ENCODE measurements at places on chromosomes 5 and 9.

DNA sequence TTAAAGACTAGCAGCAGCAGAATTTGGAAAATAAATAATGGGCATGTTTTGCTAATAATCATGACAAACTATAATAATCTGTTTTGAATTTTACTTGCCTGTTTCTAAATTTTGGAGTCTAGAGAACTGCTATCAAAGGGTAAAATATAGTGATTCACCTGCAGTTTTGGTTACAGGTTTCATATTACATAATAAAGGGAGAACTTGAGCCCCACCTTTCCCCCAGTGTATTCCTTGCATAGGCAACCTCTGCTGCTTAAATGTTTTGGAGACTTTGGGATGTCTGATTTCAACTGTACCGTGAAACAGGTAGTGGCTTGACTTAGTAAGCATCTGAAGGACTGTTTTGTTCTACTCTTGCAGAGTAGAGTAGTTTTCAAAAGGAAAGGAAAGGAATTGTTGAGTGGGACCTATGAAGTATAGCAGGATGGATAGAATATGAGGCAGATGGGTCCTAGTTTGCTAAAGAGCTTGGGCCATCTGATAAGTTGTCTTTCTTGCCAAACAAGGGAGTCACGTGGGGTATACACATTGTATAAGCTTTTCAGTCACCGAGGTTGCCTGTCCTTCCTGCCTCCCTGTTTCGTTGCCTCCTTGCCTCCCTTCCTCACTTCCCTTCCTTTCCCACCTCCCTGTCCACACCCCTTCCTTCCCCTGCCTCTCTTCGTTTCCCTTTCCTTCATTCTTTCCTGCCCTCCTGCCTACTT, 19.1 kb downstream of the CREBRF start:
- DNase-seq, result no peak

DNA sequence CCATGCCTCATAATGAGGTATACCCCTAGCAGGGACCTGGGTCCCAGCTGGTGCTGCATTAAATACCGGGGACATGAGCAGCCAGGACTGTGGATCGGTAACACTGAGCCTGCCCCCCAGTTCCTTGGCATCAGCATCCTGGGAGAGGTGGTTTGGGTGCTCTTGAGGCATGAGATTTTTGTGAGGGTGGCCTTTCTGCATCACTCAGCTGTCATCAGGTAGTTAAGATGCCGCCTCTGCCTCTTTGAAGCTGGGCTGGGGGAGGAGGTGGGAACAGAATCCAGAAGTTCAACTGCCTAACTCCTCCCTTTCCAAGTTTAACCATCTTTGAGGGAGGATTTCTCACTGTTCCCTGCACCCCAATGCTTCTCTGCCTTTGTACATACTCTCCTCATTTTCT, 112.7 kb downstream of the PDZD2 start:
- DNase-seq, result no peak

GRCh38 chr5:140054086-140054689, 11.1 kb upstream of the NRG2 start:
- DNase-seq, result no peak

- no peak for DNase-seq
Measured at GRCh38 chr9:87529671-87530070, 32.0 kb downstream of the DAPK1 start.

- no peak for DNase-seq
Measured at GRCh38 chr5:107964722-107965121, 294.0 kb upstream of the EFNA5 start.

- no peak for DNase-seq
Measured at GRCh38 chr5:163381832-163382231, 55.6 kb upstream of the CCNG1 start.

DNA sequence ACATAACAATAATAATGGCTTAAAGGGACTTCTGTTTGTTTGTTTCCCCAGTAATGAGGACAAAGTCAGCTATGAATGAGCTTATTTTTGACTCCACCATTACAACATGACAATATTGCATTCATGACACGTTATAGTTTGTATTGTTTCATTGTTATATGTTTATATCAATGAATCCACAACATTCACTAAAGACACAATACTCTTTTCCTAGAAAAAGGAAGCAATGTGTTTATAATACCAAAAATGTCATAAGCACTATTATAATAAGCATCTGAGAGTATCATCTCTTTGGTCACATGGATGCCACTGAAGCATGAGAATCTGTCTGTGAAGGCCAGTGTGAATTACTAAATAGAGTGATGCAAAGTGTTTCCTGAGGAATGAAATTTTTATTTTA, 1026.9 kb upstream of the C9orf72 start:
- no peak for DNase-seq

DNA sequence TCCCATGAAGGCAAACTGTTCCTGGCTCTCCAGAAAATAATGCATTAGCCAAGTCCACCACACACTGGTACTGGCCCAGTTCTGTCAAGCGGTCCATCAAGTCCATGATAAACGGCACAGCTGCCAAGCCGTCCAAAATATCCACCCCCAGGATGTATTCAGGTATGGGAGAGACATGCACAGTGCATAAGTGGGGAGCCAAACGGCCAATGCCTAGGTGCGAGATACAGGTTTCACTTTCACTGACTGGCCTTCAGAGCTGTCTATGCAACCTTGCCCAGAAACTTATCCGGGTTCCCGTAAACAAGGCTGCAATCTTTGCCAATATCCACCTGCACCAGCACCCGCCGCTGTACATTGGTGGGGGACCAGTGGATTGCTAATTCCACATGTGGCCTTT, 795.8 kb downstream of the EFNA5 start:
- DNase-seq, result no peak

DNA sequence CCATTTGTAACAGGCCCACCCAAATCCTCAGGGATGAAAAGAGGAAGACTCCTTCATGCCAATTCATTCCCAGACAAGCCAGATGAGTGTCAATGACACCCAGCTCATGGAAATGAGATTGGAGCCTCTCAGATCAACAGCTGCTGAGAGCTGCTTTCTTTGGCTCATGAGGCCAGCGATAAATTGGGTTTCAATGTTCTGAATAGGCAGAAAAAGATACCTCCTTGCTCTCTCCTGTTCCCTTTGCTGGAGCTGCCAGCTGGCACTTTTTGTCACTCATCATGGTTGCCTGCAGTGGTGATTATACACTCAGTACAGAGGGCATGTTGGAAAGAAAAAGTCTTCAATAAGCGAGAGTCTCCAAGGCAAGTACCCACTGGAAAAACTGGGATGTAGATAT, 47.1 kb downstream of the SH3RF2 start:
- no peak for DNase-seq

GRCh38 chr5:76638479-76638878, 15.3 kb upstream of the F2RL2 start:
- no peak for DNase-seq

- DNase-seq, result no peak
Measured at GRCh38 chr5:60163762-60164161, 270.2 kb upstream of the PDE4D start.

DNA sequence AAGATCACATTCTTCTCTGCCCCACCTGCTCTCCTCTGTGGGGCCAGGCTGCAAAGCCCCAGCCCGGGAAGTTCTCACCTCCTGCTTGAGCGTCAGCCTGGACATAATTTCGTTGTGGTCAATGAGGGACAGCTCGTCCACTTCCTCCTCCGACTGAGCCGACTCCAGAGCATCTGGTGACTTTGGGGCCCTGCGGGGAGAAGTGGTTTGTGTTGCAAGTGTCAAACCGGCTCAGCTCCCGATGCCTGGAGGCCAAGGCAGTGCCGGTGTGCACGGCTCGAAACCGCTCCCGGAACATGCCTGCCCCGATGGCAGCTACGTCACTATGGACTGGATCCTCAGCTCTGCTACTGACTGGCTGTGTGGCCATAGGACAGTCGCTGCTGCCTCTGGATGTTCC, 52.8 kb downstream of the PRRT1B start:
- DNase-seq, result peak; percentile 27

DNA sequence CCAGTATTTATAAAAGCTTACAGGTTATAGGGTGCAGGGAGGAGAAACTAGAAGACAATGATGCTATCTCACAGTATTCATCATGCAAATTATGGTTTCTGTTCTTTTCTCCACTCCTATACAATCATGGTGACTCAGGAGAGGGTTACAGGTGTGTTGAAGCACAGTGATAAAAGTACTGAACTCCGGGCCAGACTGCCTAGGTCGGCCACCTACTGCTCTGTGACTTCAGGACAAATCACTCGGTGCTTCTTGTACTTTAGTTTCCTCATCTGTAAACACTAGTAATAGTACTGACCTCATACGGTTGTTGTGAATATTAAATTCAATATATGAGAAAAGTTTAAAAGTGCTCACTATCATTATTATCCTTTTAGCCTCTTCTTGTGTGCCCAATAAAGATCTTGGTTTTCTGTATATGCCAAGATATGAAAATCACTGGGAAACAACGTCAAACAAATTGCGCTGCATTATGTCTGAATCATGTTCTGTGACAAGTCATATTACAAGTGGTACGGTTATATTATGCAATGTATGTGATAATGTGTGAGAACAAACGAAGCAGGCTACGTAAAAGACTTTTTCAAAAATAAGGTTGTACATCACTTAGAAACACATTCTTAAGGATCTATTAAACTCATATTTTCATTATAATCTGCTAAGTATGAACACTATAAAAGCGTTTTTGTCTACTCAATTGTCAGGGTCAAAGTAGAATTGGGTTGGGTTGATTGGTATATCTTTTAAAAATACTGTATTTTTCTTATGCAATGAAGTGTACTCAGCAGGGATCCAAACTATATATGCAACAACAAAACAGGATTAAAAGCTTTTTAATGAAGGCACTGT, 153.3 kb downstream of the EFNA5 start:
- no peak for DNase-seq

All from CD4-positive, alpha-beta T cell treated with Interleukin-21 for 1 hour (primary cell).